ENCODE measurements at places on chromosomes 11 and 22.

- DNase-seq, result no peak
Measured at GRCh38 chr11:122721201-122721963, 65.9 kb downstream of the UBASH3B start.

- DNase-seq, result no peak
Measured at GRCh38 chr22:21938906-21939305, 13.7 kb downstream of the PPM1F start.

GRCh38 chr22:42799461-42800405, 57.3 kb downstream of the ARFGAP3 start:
- peak; percentile 16 for DNase-seq

GRCh38 chr11:132254906-132255305, 884.5 kb downstream of the NTM start:
- DNase-seq, result no peak

DNA sequence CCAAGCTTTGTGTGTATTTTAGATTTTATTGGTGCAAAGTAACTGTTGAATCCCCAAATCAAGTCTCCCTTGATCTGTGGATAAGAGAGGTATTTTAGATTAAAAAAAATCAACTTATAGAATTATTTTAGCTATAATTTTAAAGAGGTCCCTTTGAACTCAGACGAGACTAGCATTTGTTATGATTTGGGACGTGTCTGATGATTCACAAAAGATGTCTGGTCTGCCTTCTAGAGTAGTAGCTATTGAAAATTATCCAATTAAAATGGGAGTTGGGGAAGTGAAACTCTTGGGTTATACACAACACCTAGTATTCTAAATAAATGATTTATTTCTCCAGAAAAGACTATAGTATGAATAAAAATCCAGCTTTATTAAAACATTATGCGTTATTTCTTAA, 227.9 kb upstream of the GRIA4 start:
- DNase-seq, result no peak
